Activated naive CD4-positive, alpha-beta T cell treated with Interleukin-2 at 50 U/mL for 16 hours (primary cell): ENCODE measurements at places on chromosomes 11 and 22.

DNA sequence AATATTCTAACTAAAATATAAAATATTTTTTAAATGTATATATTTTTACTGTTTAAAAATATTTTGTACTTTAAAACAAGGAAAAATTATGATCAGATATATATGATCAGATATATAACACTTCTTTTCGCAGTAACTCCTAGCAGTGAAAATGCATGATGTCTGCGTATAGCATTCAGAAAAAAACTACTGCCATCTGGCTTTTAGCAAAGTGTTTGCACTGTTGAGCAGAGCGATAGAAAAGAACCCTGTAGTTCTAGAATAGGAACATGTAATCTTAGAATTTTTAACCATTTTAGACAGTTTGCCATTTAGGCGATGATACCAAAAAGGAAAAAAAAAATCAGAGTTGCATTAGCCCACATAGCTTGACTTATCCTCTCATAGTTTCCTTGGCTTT lies 370.4 kb upstream of the ANO3 start:
- DNase-seq, result no peak

- no peak for DNase-seq
Measured at GRCh38 chr11:73410627-73411026, 34.4 kb downstream of the RELT start.

- no peak for DNase-seq
Measured at GRCh38 chr22:48449466-48450187, 1378.0 kb downstream of the BRD1 start.

- no peak for DNase-seq
Measured at GRCh38 chr11:78576549-78577097, 2.0 kb upstream of the NARS2 start.

GRCh38 chr22:47100646-47101200 lies 338.3 kb downstream of the TBC1D22A start:
- DNase-seq, result no peak

DNA sequence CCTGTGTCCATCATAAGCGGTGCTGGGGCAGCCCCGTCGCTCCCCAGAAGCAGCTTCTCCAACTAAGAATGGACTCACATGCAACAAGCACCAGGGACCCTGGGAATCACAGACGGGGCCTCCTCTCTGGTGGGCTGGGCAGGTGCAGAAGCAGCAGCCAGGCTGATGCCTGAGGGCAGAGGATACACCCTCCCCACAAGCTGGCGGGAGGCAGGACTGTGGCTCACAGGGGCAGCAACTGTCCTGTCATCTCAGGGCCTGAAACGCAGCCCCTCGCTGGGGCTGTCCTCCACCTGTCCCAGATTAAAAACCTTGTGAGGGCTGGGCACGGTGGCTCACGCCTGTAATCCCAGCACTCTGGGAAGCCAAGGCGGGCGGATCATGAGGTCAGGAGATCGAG lies 3.1 kb upstream of the SBF1 start:
- DNase-seq, result no peak

GRCh38 chr11:8321876-8322275 lies 58.2 kb upstream of the LMO1 start:
- no peak for DNase-seq

DNA sequence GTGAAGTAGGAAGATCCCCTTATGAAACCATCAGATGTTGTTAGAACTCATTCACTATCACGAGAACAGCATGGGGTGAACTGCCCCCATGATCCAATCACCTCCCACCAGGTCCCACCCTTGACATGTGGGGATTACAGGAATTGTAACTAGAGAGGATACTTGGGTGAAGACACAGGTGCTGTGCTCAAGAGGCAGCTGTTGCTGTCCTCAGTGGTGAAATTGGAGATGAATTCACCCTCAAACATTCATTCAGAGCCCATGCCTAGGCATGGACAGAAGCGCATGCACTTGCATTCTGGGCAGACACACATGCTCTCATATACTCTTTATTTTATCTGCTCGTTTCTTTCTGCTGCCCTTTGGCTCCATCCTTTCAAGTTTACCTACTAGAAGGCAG lies 385.0 kb downstream of the INSC start:
- DNase-seq, result no peak

DNA sequence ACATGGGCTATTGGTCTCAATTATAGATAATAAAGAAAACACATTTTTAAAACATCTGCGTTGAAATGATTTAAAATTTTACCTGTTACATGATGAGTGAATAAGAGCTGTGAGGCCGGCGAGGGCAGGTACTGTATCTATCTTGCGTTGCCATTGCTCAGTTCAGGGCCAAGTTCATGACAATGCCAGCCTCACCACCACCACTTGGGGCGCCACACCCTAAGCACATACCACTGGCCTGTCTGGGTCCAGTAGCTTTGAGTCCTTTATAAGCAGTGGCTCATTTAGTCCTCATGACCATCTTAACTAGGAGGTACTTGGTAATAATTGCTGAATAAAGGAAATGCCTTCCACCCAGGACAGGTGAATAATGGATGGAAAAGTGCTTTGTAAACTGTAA lies 14.5 kb upstream of the MB start:
- peak; percentile 30 for DNase-seq

DNA sequence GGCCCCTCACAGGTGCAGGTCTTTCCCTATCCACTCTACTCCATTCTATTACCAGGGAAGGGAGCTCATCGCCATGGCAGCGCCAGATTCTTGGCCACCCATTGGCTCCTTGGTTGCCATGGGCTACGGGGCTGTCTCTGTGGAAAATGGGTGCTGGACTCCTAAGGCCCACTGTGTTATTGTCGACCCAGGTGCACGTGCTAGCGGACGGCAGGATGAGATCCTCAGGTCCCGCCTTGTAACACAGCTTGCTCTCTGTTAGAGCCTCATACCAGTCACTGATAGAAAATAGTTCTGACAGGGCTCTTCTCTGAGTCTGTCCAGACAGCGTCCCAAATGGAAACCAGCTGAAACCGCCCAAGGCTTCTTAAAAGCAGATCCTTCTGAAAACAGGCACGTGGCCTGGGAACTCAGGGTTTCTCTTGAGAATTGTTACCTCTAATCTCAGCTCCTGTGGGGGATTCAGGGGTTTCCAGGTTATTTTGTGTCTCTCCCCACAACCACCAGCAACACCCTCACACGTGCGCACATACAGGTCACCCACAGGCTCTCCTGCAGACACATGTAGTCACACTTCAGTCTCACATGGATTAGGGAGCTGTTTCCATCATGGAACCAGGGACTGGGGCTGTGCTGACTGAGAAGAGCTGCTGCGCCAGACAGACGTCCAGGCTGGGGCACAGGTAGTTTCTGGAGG lies 1.5 kb downstream of the TUB start:
- DNase-seq, result no peak

DNA sequence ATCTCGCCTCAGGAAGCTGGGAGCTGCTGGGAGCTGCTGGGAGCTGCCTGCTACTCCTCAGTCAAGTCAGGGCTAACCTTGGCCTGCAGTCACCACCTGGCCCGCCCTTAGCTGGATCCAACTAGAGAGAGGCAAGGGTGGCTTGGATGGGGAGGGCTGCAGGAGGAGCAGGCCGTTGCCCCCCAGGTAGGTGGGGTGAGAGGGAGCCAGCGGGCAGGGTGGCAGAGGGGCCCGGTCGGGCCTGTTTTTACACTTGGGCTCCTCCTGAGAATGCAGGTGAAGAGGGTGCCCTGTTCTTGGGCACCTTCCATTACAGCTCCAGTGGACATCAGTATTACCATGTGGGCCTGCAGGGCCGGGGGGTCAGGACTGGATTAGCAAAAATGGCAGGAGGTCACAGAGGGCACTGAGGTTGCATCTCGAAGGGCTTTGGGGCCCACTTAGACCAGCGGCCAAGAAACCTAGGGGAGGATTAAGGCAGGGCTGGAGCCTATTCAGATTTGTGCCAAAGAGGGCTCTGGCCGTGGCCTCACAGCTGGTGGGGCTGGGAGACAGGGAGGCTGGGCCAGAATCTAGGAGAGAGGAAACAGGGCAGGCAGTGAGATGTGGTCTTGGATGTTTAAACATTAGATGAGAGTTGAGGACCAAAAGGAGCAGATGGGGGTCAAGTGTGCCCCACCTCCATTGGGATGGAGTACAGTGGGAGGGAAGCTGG lies 60.8 kb upstream of the TTLL12 start:
- DNase-seq, result no peak

DNA sequence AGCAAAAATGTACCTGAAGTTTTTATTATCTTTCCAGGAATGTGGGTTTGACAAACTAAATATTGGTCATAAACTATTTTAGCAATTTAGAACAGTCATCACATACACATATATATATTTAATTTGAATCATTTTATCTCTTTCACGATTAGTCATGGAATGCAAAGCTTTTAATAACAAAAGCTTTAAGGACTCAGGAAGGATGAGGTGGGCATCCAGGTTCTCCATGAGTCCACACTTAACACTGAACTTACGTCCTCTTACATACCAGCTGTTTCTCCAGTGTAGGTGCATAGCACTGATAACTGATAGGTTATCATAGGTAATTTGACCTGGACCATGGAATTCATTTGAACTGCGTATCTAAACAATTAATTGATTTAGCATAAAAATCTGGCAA lies 28.1 kb upstream of the GNAZ start:
- no peak for DNase-seq

DNA sequence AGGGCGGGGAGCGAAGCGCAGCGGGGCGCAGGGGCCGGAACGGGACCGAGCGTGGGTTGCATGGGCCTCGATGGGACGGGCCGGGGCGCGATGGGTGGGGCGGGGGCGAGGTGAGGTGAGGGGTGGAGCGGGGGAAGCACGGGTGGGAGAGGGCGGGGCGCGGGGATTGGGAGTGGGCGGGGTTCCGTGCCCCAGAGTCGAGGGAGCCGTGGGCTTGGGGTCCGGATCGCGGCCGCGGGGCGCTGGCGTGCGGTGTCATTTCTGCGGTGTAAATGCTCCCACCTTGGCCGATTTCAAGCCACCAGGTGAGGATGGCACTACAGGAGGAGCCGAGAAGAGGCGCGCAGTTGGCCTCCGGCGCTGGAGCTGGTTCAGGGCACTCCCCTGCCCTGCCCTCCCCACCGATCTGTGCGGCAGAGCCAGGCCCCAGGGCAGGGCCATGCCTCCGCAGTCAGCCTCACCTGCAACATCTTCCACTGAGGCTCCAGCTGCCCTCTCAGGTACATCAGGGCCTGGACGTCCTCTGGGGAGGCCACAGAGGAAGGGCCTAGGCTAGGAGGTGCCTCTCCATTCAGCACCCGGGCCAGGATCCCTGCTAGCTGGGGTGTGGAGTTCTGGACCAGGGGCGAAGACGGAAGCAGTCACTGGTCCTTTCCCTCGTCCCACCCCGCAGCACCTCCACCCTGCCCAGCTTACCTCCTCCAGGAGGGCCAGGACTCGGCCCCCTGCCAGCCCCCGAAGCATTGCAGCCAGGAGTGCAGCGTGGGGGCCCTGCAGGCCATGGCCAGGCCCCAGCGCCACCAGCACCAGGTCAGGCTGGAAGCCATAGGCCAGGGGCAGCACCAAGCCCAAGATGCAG lies 620 bp upstream of the TUBGCP6 start:
- DNase-seq, result no peak
